Effector CD4-positive, alpha-beta T cell (primary cell): ENCODE measurements at places on chromosomes 11 and 22.

GRCh38 chr11:8342821-8343681 lies 79.4 kb upstream of the LMO1 start:
- DNase-seq: no peak

- no peak for DNase-seq
Measured at GRCh38 chr22:39348909-39349505, 784 bp upstream of the SYNGR1 start.

GRCh38 chr11:44758983-44759382 lies 32.2 kb downstream of the TSPAN18 start:
- DNase-seq: no peak

DNA sequence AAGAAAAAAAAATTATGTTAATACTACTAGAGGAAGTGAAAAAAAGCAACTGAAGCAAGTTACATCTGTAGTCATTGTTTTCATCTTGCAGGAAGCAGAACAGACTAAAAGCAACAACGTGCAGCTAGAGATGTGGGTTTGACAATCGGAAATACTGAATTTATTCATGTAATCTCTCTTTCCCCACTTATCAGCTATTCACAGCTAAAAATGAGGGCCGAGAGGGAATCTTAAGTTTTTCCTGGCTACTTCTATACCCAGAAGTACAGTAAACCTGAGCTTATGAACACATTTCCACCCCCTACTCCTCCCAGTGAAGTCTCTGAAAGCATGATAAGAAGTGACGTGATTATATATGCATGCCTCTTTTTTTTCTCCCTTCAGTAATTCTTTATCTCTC lies 116.5 kb downstream of the SPON1 start:
- no peak for DNase-seq

DNA sequence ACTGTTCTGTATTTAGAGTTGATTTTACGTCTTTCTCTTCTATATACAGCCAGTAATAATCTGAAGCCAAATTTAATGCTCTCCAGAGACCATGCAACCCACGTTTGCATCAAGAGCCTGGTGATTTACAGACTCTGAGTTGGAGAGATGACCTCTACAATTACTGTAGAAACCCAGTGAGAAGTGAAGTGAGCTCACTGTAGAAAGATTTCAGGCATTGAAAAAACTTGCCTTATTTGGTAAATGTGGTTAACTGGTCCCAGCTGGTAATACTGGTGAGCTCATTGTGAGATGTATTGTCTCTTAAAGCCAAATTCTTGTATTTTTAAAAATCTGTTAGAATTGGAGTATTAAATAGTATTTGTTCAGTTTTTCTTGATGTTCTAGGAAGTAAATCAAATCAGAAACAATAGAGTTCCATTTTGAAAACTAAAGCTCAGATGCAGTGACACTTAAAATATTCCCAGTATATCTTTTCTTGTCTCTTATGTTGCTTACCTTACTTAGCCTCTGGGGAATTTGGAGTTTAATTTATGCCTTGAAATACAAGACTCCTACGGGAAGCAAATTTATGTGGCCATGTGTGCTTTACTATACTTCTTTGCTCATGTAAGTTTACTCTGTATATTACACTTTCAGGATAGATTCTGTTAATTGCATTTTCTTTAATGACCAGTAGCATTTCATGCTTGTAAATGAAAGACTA lies 189.9 kb downstream of the ARHGAP42 start:
- no peak for DNase-seq

DNA sequence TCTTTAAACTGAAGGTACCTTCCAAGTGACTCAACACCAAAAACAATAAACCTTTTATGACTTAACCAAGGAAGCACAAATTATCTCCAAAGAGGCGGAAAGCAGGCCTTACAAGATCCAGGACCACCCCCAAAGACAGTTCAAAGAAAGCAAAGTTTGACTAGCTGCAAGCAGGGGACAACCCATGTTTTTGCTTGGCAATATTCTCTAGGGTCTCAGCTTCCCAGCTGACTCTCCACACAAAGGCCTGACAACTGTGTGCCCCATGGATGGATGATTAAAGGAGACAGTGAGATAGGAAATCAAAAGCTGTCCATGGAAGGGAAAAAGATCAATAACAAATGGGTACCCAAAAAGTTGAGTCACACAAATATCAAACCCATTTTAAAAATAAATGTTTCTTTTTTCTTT lies 232.2 kb downstream of the DDX10 start:
- no peak for DNase-seq

DNA sequence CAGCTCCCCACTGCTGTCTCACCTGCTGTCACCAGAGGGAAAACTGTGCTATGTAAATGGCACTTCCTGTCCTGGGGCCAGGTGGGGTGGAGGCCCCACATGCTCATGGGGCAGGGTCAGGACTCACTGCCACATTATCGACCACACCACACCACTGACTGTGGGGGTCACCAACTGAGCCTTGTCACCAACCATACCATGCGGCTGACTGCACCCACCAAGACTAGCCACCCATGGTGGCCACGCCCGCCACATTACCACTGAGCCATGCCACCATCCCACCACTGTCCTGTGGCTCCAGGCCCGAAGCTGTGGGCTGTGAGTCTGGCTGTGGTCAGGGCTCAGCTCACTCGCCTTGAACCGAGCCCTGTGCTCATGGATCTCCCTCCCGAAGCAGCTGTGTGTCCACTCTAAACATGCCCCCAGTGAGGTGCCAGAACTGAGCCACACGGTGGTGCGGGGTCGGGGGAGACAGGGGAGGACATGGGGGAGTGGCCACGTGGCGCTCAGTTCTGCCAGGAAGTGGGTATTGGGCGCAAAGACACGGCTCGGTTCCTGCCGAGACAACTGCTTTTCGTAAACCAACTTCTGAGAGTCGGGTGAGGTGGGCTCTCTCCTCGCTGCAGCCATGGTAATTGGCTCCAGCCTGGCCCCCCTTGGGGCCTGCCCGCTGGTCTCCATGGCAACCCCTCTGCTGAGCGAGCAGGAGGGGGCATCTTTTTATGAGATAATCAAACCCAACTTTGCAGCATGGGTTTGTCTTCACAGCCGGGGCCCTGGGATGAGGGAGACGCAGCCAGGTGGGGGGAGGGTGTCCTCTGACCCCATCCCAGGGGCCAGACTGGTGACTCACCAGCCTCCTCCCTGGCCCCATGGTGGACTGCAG lies 23.2 kb downstream of the RTN4R start:
- DNase-seq: peak; percentile 24

DNA sequence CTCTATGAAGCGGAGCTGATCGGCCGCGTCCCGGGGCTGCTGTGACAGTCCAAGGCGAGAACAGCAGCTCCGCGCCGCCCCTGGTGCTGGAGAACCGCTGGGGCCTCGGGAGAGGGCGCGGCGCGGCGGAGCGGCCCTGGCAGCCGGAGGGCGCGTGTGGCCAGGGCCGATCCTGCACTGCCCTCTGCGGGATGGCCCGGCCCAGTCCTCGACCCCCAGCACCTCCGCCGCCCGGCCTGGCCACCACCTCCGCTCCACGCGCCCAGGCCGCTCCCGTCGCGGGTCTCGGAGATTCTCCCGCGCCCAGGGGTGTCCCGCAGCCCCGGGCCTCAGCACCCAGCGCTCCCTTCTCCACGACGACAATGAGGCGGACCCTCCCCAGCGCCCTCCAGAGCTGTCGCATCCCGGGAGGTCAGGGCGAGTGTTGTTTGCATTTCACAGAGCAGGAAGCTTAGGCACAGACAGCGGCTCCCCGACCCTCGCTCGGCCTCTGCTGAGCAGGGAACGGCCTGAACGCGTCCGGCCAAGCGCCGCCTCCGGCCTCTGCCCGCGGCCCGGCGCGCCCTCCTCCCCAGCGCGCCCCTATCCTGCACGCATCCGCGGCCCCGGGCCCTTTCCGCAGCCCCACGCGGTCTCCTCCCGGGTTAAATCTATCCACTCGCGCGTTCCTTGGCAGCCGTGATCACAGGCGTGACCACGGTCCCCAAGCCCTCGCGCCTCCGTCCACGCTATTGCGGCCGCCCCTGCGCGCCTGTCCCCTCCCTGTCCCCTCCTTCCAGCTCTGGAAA lies 109.7 kb downstream of the WNT7B start:
- DNase-seq: no peak

GRCh38 chr22:37636186-37636948 lies 3.1 kb upstream of the SH3BP1 start:
- no peak for DNase-seq

GRCh38 chr22:29330291-29330690 lies 14.8 kb upstream of the RASL10A start:
- no peak for DNase-seq

GRCh38 chr11:128693416-128693712 lies 508 bp upstream of the FLI1 start:
- DNase-seq: no peak

DNA sequence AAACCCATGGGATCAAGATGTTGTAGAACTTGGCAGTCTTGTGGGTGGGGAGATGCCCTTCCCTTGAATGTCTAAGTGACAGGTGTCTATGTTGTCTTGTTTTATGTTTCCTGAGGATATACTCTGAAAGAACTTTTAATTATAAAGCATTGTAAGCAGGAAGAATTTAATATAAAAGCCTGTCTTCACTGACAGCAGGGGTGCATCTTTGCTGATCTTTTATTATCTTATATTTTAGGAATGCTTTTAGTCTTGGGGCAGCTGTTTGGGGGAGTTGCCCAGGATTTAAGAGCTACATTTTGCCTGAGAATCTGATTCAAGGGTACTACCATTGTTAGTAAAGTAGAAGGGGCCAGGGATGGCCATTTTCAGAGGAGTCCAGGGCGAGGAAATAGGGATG lies 43.4 kb downstream of the IRAG1 start:
- no peak for DNase-seq

- DNase-seq: no peak
Measured at GRCh38 chr22:27470169-27470772, 331.3 kb downstream of the MN1 start.

GRCh38 chr22:46052801-46053562 lies 76.0 kb upstream of the WNT7B start:
- no peak for DNase-seq

DNA sequence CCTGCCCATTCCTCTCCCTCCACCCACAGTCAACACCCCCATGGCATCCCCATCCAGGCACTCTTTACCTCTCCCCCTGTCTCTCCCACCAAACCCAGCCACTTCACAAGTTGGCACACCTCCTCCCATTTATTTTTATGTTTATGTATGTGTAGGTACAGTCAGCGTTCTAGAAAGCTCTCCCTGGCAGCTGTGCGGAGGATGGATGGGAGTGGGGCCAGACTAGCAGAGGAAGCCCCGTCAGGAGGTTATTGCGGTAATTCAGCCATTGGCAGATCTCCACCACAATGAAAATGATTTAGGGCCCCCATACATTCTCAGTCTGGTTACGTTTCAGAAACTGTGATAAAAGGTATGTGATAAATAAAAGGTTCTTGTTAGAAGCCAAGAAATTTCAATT lies 51.3 kb downstream of the BTG4 start:
- no peak for DNase-seq

DNA sequence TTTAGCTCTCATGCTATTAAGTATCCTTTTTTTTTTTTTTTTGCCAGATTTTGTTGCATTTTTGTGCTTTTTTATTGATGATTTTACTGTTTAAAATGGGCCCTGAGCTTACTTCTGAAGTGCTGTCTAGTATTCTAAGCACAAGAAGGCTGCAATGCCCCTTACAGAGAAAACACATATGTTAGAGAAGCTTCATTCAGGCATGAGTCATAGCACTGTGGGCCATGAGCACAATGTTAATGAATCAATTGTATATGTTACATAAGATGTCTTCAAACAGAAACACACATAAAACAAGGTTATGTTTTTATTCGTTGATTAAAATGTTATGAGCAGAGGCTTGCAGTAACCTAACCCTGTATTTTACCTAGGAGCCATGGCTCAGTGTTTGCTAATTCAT lies 117.8 kb upstream of the C11orf87 start:
- no peak for DNase-seq

DNA sequence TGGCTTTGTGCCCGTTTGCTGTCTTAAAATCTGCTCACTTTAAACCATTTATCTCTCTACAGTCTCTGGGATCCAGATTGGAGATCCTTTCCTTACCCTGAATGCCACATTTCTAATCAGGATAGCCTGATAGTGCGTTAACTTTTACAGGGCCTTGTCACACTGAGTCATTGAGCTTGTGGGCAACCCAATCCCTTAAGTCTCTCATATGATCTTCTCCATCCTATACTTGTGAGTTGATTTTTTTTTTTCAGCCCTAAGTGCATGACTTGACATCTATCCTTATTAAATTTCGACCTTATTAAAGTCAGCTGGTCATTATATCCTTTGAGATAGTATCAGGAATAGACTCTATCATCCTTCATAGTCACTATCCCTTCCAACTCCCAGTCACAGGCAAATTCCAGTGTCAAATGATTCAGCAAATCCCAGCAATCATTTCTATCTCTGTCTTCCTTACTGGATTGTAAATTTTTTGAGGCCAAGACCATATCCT lies 57.7 kb downstream of the TEAD1 start:
- DNase-seq: no peak

GRCh38 chr11:132579634-132580327 lies 952.5 kb downstream of the OPCML start:
- no peak for DNase-seq

- no peak for DNase-seq
Measured at GRCh38 chr11:719214-720016, 13.4 kb downstream of the EPS8L2 start.

- DNase-seq: no peak
Measured at GRCh38 chr11:69540118-69541000, 58.9 kb downstream of the LINC01488 start.

- no peak for DNase-seq
Measured at GRCh38 chr11:64185175-64185692, 737 bp upstream of the STIP1 start.

DNA sequence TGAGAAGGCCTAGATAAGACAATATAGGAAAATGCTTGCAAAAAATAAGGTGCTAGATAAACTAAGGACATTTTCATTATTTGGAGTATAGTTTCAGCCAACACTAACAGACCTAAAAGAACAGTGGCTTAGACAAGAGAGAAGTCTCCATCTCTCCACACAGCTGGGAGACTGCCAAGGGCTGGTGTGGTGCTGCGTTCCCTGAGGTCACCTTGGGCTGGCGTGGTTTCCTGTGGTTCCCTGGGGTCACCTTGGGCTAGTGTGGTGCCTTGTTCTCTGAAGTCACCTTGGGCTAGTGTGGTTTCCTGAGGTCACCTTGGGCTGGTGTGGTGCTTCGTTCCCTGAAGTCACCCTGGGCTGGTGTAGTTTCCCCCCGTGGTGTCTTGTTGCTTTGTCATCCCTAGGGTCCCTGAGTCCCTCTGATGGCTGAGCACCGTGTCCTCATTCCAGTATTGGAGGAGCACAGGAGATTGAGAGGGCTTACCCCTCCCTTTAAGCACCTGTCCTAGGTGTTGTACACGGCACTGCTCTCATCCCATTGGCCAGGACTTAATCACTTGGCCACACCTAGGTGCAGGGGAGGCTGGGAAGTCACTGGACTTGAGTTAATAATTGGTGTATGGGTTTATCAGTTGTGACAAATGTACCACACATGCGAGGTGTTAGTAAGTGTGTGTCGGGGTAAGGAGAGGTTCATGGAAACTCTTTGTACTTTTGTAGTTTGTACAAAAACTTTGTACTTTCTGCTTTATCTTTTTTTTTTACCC lies 14.9 kb downstream of the SAMM50 start:
- no peak for DNase-seq

- no peak for DNase-seq
Measured at GRCh38 chr11:120551191-120551590, 39.6 kb downstream of the GRIK4 start.
